ENCODE measurements at places on chromosomes 6 and 20.

DNA sequence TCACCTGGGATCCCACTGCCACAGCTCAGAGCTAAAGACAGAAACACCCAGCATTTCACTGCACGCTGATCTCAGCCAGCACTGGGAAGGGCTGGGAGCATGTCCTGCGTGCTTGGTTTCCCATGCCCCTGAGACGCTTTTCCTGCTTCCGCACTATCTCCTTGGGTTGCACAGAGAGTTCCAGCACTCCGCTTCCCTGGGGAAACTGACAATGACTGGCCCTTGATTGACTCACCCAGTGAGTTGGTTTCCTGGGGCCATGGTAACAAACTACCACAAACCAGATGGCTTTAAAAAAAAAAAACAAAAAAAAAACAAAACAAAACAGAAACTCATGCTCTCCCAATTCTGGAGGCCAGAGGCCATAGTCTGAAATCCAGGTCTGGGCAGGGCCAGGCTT, 14.8 kb upstream of the MAS1L start:
- DNase-seq, result no peak

GRCh38 chr6:28980852-28981430, 24.2 kb downstream of the ZNF311 start:
- peak; percentile 84 for DNase-seq

DNA sequence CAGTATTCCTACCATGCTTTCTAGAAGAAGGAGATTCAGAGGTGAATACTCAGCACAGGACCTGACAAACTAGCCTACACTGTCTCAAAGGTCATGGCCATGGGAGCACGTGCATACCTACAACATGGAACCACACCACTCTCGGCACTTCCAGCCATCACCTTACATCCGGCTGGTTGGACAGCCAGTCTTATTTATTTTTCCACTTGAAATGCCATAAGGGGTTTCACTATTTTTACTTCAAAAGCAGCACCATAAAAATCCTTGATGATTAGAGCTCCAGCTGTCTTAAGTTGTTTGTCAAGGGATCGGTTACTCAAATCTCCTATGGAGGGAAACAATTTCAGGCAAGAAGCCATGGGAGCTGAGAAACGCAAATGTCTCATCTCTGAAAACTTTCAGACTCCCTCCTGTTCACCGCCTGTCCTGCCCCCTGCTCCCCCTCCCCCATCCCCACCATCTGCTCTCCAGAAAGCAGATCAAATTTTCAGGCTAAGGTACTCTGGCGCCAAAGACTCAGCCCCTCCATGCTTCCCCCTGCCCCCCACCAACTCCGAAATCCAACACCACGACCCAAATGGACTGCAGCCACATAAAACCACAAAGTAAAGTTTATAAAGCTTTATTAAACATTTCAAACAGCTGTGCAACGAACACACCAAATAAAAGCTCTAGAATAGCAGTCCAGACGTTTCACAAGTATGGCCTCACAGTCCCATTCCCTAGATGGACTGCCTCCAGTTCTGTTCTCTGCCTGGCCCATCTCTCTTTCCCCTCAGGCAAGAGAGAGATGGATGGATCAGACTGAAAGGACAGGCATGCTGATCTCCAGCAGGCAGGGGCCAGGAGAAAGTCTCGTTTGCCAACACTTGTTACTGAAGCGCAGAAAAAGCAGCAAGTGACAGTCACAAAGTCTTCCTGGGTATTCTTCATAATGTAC, 4.0 kb upstream of the NNAT start:
- DNase-seq, result peak; percentile 35

GRCh38 chr6:152293404-152293803, 343.8 kb downstream of the SYNE1 start:
- DNase-seq, result no peak

- DNase-seq, result no peak
Observed at GRCh38 chr6:150680510-150680909, 80.8 kb downstream of the PLEKHG1 start.

- DNase-seq, result peak; percentile 59
Observed at GRCh38 chr20:62808211-62808865, 3.7 kb downstream of the OGFR start.

GRCh38 chr20:5486377-5487054, 169.8 kb upstream of the PROKR2 start:
- DNase-seq, result no peak

- no peak for DNase-seq
Observed at GRCh38 chr6:33057222-33058150, 16.0 kb downstream of the HLA-DPA1 start.

DNA sequence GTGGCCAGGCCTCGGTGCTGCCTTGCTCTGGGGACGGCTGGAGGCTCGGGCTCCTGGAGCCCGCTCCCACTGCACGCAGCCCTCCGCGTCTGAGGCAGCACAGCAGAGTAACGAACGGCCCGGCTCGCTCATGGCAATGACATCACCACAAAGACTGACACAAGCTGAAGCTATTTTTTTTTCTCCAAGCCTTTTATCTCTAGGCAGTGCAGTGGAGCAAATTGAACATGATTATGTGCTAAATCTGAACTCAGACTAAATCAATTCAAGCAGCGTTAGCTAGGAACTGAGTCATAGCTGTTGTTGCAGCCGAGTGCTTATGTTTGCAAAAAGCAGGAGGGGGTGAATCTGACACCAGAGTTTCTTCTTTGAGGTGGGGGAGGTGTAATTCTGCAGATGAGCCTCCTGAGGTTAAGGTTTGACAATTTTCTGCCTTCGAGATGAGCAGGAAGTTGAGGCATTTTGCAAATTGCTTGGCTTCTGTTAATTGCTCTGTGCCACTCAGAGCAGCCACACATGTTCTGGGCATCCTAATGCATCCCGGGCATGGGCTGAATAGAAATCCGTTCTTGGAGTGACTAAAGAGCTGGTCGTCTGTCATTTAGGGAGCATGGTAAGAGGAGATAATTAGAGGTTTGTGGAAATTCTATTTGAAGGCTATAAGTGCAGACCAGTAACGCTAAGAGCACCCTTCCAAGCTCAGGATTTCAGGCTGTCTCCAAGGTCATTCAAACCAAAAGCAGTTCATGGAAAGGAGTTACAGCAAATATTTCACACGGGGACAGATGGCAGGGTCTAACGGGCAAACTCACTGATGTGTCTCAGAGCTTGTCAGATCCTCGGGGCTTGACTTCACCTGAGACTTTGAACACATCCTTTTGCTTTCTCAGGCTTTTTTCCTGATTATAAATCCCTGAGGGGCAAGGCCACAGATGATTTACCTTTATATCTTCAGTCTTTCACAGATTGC, 155.1 kb upstream of the ENPP5 start:
- DNase-seq, result peak; percentile 36

DNA sequence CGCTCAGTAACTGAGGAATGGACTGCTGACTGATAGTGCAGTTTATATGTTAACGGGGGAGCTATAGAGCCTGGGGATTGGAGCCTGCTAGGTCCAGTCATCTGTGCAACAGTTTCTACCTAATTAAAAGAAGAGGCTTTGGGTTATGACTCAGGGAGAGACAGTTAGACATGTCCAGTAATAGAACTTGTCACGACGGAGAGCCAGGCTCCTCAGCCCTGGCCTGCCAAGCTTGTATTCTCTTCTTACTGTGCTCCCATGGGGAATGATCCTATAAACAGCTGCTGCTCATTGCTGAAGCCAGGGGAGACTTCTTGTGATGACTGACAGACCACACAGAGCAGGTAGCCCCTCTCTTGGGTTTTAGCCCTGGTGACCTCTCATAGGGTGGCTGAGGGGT, 69.3 kb downstream of the SYNJ2 start:
- DNase-seq, result peak; percentile 64

DNA sequence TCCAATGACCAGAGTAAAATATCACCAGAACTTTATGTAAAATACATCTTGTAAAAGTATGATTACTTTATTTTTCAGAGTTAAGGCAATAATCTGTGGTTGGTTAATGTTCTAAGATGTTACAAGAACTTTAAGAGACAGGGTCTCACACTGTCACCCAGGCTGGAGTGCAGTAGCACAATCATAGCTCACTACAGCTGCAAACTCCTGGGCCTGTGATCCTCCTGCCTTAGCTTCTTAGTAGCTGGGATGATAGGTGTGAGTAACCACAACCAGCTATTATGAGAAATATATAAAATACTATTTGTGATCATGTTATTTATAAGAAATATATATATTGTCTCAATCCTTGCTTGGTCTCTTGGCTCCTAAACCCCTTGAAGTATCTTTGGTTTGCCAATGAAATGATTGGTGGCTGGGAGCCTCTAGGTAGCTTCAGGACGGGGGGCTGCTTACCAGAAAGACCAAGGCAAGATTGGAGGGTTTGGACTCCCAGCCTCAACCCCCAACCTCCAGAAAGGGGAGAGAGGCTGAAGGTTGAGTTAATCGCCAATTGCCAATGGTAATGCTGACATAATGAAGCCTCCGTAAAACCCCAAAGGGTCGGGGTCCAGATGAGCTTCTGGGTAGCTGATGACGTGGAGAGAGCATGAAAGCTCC, 15.4 kb downstream of the SOD2 start:
- no peak for DNase-seq

DNA sequence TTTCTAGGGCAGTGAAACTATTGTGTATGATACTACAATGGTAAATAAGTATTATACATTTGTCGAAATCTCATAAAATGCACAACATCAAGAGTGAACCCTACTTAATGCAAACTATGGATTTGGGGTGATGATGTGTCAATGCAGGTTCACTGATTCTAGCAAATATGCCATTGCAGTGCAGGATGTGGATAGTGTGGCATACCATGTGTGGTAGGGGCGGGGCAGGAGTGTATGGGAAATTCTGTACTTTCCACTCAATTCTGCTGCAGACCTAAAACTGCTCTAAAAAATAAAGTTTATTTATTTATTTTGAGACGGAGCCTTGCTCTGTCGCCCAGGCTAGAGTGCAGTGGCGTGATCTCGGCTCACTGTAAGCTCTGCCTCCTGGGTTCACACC, 44.3 kb downstream of the ABHD12 start:
- no peak for DNase-seq

GRCh38 chr6:36302227-36302976, 32.5 kb downstream of the PNPLA1 start:
- DNase-seq, result peak; percentile 92
